ENCODE measurements at places on chromosomes 12 and 14.

DNA sequence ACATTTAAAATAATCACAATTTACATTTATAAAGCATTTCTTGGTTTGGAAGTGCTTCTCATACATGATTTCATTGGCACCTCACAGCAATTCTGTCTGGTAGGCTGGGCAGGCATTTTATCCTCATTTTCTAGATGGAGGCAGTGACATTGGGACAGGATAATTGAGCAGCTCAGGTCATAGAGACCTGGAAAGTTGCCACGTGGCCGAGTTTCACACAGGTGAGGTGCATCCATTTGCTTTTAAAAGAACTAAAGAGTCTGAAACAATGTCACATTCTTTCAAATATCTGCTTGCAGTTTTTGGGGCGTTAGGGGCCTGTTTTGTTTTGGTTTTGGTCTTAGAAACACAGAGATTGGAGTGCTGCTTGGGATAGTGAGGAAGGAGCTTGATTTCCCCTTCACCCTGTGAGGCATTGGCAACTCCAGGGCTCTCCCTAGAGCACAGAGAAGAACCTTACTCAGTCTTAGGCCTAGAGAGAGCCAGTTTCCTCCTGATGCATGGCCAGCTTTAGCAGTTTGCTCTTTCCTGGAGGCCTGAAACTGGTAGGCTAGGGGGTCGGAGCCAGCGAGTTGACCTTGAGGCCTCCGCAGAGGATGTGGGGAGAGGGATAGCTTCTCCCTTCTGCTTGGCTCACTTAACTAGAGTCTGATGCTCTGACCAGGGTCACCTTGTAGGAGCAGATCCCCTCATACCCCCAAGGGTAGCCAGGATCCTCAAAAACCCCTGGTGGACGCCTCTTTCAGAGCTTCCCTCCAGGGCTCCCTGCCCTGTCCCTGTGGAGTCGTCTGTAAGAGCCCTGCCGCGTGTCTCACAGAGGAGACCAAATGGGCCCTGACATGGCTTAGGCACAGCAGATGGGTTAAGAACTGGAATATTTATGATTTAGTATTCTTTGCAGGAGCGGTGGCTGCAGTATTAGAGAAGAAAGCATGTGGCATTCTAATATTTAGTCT is 34.9 kb upstream of the JDP2 start:
- no peak for DNase-seq

- DNase-seq: no peak
These were observed at the start of gene PDE3A for GRCh38 chr12:20368114-20368650. PDE3A (plus strand) TSS chr12:20368537; CDS start chr12:20369285, 748 bp downstream.

- no peak for DNase-seq
These were observed 45.0 kb downstream of the SH2B3 start for GRCh38 chr12:111450676-111451075.

DNA sequence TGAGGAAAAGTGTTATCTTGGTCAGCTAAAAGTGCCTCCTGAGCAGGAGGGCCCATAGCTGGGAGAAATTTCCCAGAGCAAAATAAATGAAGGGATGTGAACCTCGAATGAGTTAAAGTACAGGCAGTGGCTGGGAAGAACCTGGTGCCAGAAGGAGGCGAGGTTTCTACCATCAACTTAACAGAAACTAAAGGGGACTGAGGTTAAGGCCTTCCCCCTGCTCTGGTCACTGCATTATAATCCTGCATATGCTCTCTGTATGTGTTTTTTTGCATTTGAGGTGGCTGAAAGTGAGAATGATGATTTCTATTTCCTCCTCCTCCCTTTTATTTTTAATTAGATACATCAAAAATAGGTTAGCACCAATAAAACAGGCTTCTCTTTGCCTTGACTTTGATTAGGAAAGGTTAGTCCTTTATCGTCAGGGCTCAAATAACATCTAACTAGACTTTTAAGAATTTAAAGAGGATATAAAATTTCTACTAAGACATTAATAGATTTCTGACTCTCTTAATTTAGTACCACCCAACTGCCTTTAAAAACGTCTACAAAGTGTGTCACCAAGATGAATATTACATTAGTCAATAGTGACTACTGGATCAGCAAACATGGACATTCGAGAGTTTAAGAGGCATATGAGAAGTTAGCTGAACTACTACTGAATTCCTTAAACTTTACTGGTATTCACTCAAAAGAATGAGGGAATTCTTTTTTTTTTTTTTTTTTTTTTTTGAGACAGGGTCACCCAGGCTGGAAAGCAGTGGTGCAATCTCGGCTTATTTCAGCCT is 49.2 kb downstream of the GALNT4 start:
- no peak for DNase-seq

GRCh38 chr14:90495357-90496276 is 98.8 kb downstream of the CALM1 start:
- no peak for DNase-seq

DNA sequence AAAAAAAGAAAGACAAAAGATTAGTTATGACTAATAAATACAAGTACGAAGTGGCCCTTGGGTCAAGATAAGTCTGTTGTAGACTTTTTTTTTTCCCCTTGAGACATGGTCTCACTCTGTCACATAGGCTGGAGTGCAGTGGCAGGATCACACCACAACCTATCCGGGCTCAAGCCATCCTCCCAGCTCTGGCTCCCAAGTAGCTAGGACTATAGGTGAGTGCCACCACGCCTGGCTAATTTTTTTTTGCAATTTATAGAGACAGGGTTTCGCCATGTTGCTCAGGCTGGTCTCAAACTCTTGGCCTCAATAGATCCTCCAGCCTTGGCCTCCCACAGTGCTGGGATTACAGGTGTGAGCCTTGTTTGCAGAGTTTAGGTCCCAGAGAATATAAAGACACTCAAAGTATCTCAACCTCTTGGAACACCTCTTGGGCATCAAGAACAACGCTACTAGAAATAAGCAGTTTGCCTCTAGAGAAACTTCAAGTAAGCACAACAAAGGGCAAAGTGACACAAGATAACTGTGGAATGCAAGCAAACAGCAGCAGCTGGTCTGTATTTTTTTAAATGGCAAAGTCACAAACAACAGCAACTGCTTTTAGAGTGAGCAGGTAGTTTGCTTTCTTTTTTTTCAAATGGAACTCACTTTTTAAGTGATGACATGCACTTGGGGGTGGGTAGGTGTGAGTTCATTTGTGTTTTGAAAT is 3.9 kb upstream of the MDM2 start:
- DNase-seq: no peak

DNA sequence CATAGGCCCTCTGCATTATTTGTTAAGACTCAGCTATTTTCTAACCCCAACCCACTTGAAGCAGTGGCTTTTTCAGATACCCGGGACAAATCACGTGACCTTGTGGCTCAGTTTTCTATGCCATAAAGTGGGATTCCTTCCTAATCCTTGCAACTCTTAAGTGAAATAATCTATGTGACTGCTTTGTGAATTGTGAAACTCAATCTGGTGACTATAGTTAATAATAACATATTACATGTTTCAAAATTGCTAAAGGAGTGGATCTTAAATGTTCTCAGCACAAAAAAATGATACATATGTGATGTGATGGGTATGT is 17.3 kb downstream of the EML1 start:
- DNase-seq: no peak

Measured in stimulated activated CD4-positive, alpha-beta T cell treated with anti-CD3 and anti-CD28 coated beads, TNF-alpha, amount 100 ng/mL, for 24 hours (primary cell).